ENCODE measurements at places on chromosomes 2 and 18.

DNA sequence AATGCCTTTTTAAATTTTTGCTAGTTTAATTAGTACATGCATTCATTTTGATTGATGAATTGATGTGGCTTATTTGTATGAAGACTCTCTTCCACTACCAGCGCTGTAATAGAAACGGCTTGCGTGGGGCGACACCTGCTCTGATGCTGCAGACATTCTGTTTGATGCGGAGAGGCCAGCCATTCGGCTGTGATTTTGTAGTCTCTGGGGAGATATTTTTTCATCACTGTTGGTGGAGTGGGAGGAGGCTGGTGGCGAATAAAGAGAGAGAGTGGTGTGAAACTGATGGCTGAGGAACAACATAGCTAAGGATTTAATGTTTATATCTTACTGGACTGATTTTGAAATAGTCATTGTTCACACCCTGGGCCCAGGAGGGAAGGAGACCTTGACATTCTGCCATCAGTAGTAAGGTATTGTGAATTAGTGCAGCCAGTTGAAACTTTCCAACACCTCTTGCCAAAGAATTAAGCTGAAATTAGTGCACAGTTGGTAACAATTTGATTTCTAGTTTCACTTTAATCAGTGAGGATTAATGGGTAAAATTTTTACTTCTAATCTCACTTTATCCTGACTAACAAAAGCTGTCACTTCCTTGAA is 224.1 kb downstream of the MTX2 start:
- no peak for DNase-seq

DNA sequence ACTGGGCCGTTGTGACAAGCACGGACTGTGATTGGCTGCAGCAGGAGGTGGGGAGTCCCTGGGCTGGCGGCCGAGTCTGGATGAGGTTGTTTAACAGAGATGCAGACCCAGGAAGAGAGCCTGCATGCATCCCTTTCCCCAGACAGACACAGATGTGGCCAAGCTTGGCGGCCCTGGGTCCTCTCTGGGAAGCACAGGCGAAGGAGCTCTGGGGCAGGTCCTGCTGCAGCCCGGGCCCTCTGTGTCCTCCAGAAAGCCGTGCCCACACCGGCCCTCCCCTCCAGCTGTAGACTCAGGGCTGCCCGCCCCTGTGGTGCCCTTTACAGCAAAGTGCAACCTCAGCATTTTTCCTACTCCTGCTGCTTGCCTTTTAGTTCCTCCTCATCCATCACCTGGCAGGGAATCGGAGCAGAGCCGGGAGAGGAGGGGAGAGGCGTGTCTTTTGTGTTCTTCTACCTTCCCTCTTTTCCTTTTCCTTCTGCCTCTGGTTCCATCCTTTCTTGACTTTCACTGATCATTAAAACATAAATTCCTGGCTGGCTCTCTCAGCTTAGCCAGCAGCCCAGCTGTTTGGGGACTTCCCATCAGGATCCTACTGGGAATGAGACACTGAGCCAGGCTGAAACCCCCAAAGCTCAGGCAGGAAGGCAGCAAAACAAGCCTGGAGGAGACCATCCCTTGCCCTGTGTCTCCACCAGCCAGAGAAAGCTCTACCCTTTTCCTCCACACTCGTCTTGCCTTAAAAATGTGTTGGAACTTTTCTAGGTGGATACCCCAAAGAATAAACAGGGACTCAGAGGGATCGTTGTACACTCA is 75.0 kb downstream of the CTIF start:
- no peak for DNase-seq

DNA sequence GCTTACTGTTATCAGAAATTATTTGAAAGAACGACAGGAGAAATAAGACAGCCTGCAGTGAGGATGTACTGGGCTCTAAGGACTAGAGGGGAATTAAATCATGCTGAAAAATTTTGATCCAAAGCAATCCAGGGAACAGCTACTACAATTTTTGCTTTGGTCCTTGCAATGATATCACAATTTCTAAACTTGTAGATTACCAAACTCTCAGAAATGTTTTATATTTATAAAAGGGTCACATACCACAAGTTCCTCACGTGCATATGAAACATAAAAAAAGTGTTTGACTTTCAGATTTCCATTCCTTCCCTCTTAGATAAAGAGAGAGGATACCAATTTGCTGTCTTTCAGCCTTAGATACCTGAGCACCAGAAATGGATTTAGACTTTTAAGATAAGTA is 261.2 kb downstream of the STK39 start:
- no peak for DNase-seq

- DNase-seq, result no peak
Measured at GRCh38 chr2:218885981-218886947, 5.6 kb downstream of the WNT10A start.

- DNase-seq, result no peak
Measured at GRCh38 chr2:99445065-99445464, 44.8 kb downstream of the REV1 start.

DNA sequence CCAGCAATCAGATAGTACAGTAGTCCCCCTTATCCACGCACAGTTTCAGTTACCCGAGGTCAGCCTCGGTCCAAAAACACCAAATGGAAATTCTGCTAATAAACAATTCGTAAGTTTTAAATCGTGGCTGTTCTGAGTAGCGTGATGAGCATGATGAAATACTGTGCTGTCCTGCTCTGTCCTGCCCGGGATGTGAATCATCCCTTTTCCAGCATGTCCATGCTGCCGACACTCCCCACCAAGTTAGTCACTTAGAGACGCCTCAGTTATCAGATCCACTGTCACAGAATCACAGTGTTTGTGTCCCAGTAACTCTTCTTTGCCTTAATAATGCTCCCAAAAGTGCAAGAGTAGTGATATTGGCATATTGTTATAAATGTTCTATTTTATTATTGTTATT is 62.1 kb downstream of the MEX3C start:
- peak; percentile 84 for DNase-seq

GRCh38 chr2:236177604-236177966 is 9.4 kb upstream of the GBX2 start:
- peak; percentile 25 for DNase-seq

GRCh38 chr2:101328474-101329007 is 20.0 kb upstream of the RNF149 start:
- peak; percentile 90 for DNase-seq

- no peak for DNase-seq
Measured at GRCh38 chr18:26497866-26498265, 50.5 kb downstream of the KCTD1 start.

DNA sequence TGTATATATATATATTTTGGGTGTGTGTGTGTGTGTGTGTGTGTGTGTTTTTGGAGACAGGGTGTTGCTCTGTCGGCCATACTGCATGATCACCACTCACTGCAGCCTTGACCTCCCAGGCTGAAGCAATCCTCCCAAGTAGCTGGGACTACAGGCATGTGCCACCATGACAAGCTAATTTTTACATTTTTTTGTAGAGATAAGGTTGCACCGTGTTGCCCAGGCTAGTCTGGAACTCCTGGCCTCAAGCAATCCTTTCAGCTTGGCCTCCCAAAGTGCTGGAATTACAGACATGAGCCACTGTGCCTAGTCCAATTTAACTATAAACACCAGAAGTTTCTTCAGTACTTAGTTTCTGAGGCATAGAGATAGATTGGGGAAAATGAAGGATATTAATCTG is 18.3 kb downstream of the LIMS1 start:
- DNase-seq, result no peak

DNA sequence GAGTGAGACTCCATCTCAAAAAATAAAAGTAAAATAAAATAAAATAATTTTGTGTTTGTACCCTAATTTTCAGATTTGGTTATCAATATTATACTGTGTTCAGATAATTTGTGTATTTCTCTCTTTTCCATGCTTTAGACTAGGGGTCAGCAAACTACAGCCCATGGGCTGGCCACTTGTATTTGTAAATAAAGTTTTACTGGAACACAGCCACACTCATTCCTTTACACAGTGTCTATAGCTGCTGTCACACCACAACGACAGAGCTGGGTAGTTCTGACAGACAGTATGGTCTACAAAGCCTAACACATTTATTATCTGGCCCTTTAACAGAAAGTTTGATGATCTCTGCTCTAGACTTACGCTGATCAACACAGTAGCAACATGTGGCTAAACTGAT is 43.8 kb downstream of the SNORC start:
- no peak for DNase-seq

DNA sequence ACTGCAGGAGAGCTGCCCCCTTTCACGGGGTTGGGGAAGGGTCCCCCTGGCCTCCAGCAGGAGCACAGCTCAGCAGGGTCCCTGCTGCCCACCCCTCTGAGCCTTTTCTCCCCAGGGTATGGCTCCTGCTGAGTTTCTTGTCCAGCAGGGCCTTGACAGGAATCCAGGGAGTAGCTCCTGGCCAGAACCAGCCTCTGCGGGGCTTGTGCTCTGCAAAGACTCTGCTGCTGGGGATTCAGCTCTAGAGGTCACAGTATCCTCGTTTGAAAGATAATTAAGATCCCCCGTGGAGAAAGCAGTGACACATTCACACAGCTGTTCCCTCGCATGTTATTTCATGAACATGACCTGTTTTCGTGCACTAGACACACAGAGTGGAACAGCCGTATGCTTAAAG is 21.2 kb downstream of the FOSL2 start:
- no peak for DNase-seq

DNA sequence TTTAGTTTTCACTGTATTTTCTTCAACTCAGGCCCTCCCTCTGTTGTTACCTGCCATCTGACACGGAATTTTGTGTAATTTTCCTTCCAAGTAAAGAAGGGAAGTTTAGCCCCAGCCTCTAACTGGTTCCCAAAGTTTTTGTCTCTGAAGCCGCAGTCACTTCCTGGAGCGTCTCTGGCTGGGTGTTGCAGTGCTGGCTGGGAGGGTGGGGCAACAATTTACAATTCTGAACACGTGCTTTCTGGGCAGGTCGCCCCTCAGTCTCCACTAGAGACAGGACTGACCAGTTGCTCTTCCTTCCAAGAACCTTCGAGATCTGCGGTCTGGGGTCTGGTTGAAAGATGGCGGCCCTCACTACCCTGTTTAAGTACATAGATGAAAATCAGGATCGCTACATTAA is 3.5 kb downstream of the CNDP2 start:
- DNase-seq, result peak; percentile 68
